Caudate nucleus (tissue), 63 donors: ENCODE measurements at places on chromosomes 16 and 17.

DNA sequence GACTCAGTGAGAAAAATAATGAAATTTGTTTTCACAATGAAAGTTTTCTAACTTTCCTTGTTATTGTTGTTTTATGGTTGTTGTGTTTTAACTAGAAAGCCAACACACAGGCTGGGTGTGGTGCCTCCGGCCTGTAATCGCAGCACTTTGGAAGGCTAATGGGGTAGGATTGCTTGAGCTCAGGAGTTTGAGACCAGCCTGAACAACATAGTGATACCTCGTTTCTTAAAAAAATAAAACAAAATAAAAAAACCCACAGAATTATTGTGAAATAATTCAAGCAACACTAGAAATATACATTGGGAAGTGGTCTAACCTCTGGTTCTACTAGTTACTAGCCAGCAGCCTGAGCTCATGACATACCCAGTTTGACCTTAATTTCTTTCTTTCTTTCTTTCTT is 630 bp downstream of the MILR1 start:
- no peak for DNase-seq

GRCh38 chr17:72487731-72488494 is 367.1 kb downstream of the SOX9 start:
- no peak for DNase-seq

- no peak for DNase-seq
These were observed 308.2 kb upstream of the GOT2 start for GRCh38 chr16:59042301-59042700.

GRCh38 chr17:31745964-31746600 is 113.0 kb downstream of the COPRS start:
- DNase-seq: no peak

GRCh38 chr16:10590342-10590741 is 9.9 kb upstream of the EMP2 start:
- DNase-seq: no peak

GRCh38 chr16:73743665-73744496 is 552.7 kb upstream of the PSMD7 start:
- DNase-seq: no peak

DNA sequence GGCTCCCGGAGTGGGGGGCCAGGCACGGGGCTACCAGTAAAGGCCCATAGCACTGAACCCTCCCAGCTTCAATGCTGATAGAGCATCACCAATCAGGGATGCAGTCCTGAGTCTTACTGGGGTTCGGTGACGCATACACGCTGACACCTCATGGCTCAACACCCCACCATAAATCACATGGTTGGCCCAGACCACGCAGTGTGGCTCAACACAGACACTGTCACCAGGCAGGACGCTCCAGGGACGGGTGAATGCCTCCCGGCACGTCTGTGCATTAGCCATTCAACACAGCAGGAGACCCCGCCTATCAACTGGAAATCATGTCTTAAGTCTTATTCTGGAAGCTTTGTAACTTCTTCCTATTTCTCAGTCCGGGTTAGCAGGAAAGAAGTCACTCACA is 35.0 kb downstream of the NECAB2 start:
- no peak for DNase-seq

DNA sequence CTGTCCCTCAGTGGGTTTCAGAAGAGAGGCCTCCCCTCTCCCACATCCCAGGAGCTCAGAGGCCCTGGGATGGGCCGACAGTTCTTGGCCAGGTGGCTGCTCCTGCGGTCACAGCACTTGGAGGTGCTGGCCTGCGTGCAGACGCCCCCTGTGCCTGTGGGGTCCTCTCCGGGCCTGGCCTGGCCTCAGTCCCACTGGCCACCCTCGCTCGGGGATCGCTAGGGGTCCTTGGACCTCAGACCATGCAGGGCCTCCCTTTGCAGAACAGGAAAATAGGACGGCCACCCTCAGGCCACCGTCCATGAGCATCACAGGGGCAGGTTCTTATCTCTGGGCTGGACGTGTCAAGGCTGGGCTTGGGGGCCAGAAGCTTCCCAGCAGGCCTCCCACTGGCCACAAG is 30.0 kb downstream of the METRNL start:
- DNase-seq: no peak
